OCI-LY7 (cell line): ENCODE measurements at places on chromosomes 1 and 21. TPM values are rescaled to one million over a fixed set of nuclear protein-coding genes. Genes with fewer than 3 reads are reported as not detected.

The PADI1 gene
- total RNA-seq: not detected in 2 replicates

The TUFT1 gene
- total RNA-seq: 0.13 TPM in 1 of 2 replicates, not detected in the other

The BEND5 gene
- not detected in 2 replicates for total RNA-seq

The FAM167B gene
- total RNA-seq: 1.8 and 3.1 TPM in 2 replicates

The FAAH gene
- total RNA-seq: 21.9 and 24.8 TPM in 2 replicates

The LAMB3 gene
- 0.17 and 0.46 TPM in 2 replicates for total RNA-seq

The TRNAU1AP gene
- total RNA-seq: 41.8 and 47.7 TPM in 2 replicates

The KCNJ15 gene
- total RNA-seq: not detected in 2 replicates

The GRIK3 gene
- total RNA-seq: 48.6 and 55.0 TPM in 2 replicates

The MARK1 gene
- not detected in 2 replicates for total RNA-seq

The TRIM46 gene
- total RNA-seq: 3.9 and 4.5 TPM in 2 replicates

The SV2A gene
- 1.2 and 1.9 TPM in 2 replicates for total RNA-seq

The OPRD1 gene
- not detected in 2 replicates for total RNA-seq

The ATP1A2 gene
- total RNA-seq: not detected in 2 replicates

The PGLYRP4 gene
- total RNA-seq: not detected in 2 replicates

The KHDC4 gene
- 121 and 127 TPM in 2 replicates for total RNA-seq

The CRNN gene
- total RNA-seq: not detected in 2 replicates

The VSIG8 gene
- total RNA-seq: not detected in 2 replicates

The KRTAP10-6 gene
- not detected in 2 replicates for total RNA-seq

The C1QB gene
- total RNA-seq: not detected in 2 replicates

The OR2G6 gene
- total RNA-seq: not detected in 2 replicates

The PRRX1 gene
- not detected in 2 replicates for total RNA-seq

The GFI1 gene
- total RNA-seq: 0.30 and 1.1 TPM in 2 replicates

The PPM1J gene
- total RNA-seq: 3.7 and 4.2 TPM in 2 replicates

The GREM2 gene
- not detected in 2 replicates for total RNA-seq

The PRR9 gene
- total RNA-seq: not detected in 2 replicates

The TBCE gene
- total RNA-seq: 26.9 and 32.6 TPM in 2 replicates

The SIM2 gene
- total RNA-seq: not detected in 2 replicates

The TCHHL1 gene
- total RNA-seq: not detected in 2 replicates

The LSM10 gene
- 132 and 133 TPM in 2 replicates for total RNA-seq

The ZNF326 gene
- 43.5 and 45.5 TPM in 2 replicates for total RNA-seq

The FASLG gene
- total RNA-seq: not detected in 2 replicates

The IL20 gene
- total RNA-seq: not detected in 2 replicates

The HRNR gene
- not detected in 2 replicates for total RNA-seq

The GBP7 gene
- total RNA-seq: not detected in 2 replicates

The KRTAP19-1 gene
- not detected in 2 replicates for total RNA-seq

The RGS13 gene
- total RNA-seq: 214 and 245 TPM in 2 replicates

The AADACL4 gene
- total RNA-seq: not detected in 2 replicates

The PRAMEF1 gene
- total RNA-seq: not detected in 2 replicates

The OR2T11 gene
- total RNA-seq: 0.13 TPM in 1 of 2 replicates, not detected in the other

The MYBPH gene
- total RNA-seq: not detected in 2 replicates

The NCAM2 gene
- not detected in 2 replicates for total RNA-seq

The TFF2 gene
- total RNA-seq: not detected in 2 replicates

The CELA3B gene
- not detected in 2 replicates for total RNA-seq

The ADAM30 gene
- not detected in 2 replicates for total RNA-seq

The AMY1B gene
- total RNA-seq: not detected in 2 replicates

The GBP2 gene
- not detected in 2 replicates for total RNA-seq

The CFHR3 gene
- total RNA-seq: not detected in 2 replicates

The LCE1B gene
- not detected in 2 replicates for total RNA-seq

The LMOD1 gene
- not detected in 2 replicates for total RNA-seq

The F3 gene
- total RNA-seq: 0.20 TPM in 1 of 2 replicates, not detected in the other

The NPL gene
- 6.3 and 7.0 TPM in 2 replicates for total RNA-seq

The C1QA gene
- not detected in 2 replicates for total RNA-seq

The NPHS2 gene
- not detected in 2 replicates for total RNA-seq

The DAB1 gene
- not detected in 2 replicates for total RNA-seq

The C8A gene
- not detected in 2 replicates for total RNA-seq
